Globus pallidus (tissue), 1 donor: ENCODE measurements at places on chromosomes 2 and 18.

GRCh38 chr2:133500917-133501316 lies 67.3 kb downstream of the NCKAP5 start:
- no peak for DNase-seq

DNA sequence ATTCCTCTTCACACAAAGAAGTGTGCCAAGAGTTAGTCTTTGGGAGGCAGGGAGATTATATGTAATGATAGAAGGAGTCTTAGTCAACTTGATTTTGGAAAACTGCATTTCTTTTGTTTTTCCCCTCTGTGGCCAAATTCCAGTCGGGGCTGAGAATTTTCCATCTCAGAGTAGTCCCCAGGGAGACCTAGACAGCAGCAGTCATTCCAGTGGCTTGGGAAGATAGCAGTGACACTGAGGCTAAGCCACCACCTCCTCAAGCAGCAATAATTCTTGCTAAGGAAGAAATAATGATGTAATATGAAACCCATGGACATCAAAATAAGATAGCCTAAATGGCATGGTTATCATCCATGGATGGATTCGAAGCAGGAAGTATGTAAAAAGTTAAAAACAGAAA lies 21.0 kb upstream of the CCDC141 start:
- DNase-seq: no peak

DNA sequence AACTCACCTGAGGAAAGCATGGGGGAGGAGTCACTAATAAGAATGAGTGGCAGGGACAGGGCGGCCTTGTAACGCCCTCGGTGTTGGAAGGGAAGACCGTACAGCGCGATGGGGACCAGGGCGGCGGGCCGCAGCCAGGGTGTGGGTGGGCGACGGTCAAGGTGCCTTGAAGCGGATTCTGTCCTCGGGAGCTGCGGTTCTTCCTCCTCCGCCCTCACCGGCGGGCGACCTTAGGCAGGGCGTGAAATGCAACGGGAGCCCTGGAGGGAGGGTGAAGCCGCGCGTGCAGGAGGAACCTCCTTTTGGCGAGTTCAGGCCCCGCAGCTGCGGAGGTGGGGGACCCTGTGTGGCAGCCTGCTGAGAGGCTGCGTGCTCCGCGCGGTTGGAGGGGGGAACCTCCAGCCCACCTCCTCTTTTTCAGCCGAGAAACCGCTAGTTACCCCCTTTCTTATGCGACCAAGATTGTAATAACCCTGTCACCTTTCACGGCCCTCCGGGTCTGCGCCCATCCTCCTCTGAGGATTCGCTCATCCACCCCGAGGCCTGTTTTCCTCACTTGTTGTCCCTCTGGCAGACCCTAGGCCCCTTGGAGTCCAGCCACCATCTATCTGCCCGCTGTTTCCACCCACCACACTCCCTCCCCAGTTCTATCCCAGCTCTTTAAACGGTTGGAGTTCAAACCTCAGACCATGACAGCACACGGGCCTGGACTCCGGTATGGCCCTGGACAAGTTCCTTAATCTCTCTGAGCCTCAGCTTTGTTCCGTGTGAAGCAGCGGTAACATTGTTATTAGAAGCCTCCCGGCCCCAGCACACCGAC lies 823 bp upstream of the RNU2-63P start:
- peak; percentile 27 for DNase-seq

DNA sequence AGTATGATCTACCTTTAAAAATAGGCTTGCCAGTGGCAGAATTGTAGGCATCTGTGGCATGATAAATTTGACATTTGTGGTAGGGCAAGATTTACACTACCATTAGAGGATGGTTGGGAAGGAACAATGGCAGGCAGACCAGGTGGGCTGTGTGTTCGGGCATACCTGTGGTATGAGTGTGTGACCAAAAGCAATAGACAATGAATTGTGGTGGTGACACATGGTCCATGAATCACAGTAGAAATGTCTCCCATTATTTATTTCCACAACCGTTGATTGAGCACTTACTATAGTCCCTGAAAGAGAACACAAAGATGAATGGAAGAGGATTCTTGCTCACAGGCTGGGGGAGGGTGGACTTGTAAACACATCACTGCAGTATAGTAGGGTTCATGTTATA lies 29.9 kb upstream of the RUFY4 start:
- no peak for DNase-seq

GRCh38 chr18:74731097-74731496 lies 133.4 kb downstream of the ZNF407 start:
- DNase-seq: no peak

GRCh38 chr2:43998263-43998662 lies 2.5 kb upstream of the LRPPRC start:
- DNase-seq: no peak

GRCh38 chr2:239267288-239267951 lies 133.4 kb downstream of the HDAC4 start:
- peak; percentile 32 for DNase-seq

DNA sequence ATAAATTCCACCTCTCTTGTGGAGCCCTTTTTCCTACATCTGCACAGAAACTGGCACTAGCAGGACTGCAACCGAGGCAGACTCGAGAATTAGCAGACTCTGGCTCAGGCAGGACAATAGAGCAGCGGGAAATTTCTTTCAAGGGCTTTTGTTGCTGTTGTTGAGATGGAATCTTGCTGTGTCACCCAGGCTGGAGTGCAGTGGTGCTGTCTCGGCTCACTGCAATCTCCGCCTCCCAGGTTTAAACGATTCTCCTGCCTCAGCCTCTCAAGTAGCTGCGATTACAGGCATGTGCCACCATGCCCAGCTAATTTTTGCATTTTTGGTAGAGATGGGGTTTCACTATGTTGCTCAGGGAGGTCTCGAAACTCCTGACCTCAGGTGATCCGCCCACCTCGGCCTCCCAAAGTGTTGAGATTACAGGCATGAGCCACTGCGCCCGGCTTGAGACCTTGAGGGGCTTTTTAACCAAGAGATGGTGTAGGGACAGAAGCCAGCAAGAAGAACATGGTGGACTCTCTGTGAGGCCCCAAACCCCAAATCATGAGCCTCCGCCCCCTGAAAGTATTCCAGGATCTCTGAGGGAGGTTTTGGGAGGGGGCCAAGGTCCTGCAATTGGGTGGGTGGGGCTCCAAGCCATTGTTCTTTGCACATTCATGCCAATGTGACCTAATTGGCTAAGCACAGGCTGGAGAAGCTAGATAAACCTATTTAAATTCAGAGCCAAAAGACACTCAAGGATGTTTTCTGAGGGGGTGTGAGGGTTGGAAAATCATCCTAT lies 68.4 kb upstream of the MSH2 start:
- no peak for DNase-seq

GRCh38 chr2:19214682-19215391 lies 143.6 kb downstream of the OSR1 start:
- DNase-seq: no peak

DNA sequence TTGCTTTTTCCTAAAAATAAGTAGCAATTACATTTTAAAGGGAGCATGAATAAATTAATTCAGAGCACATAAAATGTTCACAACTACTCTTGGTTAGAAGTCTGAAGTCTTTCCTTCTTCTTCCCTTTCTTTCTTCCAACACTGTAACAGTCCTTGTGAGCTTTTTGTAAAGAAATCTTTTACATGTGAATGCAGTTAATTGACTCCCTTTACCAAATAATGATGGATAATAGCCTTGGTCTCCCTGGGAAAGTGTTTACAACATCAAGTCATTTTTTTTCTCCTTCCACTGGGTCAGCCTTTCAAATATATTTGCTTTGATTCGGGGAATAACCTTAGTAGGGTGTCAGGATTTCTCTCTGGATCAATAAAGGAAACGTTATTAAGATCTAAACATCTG lies 39.1 kb downstream of the CALCRL start:
- peak; percentile 4 for DNase-seq

GRCh38 chr18:26474542-26474941 lies 73.8 kb downstream of the KCTD1 start:
- no peak for DNase-seq

- DNase-seq: no peak
Measured at GRCh38 chr2:30981096-30981495, 157.1 kb downstream of the GALNT14 start.

DNA sequence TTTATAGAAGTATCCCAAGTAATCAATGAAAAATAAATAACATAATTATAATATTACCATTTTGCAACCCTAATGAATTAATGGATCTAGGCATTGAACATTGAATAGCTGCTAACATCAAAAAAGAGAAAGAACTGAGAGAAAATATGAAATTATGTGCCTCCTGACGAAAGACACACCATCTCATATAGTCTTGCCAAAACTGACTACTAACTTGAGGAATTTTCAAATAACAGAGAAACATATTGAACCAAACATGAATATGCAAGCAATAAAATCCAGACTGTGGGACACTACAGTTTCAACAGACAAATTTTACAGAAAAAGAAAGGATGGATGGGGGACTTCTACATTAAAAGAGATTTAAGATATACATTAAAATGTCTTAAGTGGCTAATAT lies 165.7 kb downstream of the WDPCP start:
- no peak for DNase-seq

DNA sequence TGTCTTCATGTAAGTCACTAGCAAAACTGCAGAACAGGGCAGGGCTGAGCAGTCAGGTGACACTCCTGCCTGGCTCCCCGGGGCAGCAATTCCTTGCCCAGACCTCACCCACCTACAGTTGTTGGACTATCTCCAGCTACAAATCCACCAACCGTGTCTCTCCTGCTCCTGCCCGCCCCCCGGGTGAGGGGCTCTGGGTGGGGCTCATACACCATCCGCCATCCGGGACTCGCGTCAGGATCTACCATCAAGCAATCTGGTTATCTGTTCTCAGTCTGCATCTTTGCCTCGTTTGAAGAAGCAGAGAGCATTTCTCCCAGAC lies 13.5 kb upstream of the GLI2 start:
- no peak for DNase-seq
